ENCODE measurements at places on chromosomes 12 and 14.

- DNase-seq, result no peak
Observed at GRCh38 chr14:85686908-85687307, 157.0 kb downstream of the FLRT2 start.

DNA sequence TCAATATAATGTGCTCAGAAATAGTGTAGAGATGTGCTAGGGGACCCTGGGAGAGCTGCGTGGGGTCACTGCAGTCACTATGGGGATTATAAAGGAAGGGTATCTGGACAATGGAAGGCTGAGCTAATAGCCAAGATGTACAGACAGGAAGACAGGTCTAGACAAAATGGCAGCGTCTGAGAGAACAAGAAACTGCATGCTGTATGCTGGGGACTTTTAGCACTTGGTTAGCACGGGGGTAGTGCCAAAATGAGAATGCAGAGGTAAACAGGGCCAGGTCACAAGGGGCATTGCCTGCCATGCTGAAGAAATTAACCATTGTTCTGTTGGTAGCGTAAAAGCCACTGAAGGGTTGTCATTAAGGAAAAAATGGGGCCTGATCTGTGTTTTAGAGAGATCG, 308.2 kb downstream of the EMP1 start:
- DNase-seq, result no peak

DNA sequence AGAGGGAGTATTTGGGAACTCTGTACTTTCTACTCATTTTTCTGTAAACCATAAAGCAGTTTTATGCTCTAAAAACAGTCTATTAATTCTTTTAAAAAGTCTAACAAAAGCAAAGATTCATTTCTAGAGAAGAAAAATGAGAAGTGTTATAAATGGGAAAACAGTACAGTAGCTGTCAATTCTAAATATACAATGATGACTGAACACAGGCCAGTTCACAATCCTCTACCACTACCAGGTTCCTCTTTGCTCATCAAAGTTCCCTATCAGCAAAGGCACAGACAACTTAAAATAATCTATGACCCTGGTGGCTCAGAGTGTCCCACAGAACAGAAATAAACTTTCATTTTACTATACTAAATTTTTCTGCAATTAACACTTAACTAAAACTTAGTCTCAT, 12.5 kb downstream of the NAA25 start:
- no peak for DNase-seq

DNA sequence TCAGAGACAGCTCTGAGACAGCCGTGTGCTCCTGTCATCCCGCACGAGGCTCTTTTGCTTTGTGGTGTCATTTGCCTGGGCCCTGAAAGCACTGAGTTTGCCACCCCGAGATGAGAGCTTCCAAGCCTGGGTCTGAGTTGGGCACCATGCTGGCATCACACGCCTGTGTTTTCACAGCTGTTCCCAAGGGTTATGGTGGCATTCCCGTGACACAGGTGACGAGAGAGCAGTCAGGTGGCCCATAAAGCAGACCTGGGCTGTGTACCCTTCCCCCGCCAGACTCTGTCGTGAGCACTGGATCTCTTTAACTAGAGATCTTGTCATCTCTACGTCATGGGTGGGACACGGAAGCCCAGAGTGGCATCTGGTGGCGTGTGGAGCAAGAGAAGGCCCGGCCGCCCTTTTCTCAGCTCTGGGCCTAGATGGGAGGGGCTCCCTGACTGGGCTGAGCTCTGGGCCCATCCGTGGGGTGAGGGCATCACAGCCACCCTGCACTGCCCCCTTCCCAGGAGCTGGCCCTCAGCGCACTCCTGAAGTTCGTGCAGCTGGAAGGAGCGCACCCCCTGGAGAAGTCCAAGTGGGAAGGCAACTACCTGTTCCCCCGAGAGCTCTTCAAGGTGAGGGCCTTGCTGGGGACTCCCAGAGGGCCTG, 2.6 kb downstream of the NOC4L start:
- no peak for DNase-seq

DNA sequence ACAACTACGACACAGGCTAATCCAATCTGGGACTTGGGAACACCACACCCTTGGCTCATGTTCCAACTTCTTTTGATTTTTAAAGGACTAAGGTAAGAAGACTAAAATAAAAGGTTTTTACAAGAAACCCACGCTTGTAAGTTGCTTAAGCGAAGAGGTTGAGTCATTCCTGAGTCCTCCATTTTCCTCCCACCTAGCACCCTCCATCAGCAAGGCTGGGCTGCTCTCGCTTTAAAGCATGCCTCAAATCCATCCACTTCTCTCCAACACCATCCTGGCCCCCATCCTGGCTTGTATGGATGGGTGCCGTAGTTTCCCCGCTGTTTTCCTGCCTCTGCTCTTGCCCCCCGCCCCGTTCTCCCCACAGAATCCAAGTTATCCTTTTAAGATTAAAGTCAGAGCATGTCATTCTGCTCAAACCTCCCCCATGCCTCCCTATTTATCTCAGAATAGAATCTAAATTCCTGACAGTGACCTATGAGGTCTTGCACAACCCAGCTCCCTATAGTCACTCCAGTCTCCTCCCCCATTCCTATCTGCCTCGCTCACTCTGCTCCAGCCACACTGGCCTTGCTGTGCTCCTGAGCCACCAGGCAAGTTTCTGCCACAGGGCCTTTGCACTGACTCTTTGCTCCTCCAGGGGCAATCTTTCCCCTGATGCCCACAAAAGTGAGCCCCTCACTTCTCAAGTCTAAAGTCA, 34.5 kb downstream of the SCARB1 start:
- DNase-seq, result peak; percentile 75

DNA sequence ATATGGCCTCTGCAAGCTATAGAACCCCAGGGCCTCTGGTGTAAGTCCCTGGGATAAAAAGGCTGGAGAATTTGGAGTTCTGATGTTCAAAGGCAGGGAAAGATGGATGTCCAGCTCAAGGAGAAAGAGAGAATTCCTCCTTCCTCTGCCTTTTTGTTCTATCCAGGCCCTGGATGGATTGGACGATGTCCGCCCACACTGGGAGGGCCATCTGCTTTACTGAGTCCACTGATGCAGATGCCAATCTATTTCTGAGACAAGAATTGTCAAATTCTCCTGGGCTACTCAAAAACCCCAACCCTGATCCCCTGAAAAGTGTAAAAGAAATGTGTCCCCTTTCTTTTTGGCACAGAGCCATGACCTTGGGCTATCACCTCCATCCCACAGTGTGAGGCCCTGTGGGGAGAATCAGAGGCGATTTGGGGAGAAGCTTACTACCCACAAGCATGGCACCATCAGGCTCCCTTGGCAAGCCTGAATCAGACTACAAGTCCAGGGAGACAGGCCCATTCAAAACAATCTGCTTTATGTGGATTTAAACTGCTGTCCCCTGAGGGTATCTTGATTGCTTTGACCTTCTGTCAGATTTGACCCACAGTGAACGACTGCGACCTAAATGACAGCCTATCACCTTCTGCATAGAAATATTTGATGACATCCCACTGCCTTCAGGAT, 334.0 kb downstream of the NUAK1 start:
- no peak for DNase-seq

DNA sequence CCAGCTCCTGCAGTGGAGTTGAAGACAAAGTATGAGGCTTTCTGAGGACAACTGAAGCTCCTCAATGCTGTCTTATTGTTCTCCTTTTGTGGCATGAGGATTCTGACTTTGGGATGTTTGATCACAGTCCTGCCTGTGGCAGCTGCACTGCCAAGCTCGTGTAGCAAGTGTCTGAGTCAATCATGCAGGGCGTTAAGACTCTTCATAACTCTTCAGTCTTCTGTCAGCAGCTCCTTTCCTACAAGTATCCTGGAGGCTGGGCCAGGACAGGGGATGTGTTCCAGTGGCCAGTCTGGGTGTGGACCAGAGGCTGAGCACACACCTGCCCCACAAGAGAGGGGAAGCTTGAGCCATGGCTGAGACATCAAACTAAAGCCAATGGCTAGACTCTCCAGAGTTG, 94.3 kb downstream of the PELI2 start:
- no peak for DNase-seq

GRCh38 chr12:22543246-22544037, 900 bp downstream of the C2CD5 start:
- DNase-seq, result no peak

DNA sequence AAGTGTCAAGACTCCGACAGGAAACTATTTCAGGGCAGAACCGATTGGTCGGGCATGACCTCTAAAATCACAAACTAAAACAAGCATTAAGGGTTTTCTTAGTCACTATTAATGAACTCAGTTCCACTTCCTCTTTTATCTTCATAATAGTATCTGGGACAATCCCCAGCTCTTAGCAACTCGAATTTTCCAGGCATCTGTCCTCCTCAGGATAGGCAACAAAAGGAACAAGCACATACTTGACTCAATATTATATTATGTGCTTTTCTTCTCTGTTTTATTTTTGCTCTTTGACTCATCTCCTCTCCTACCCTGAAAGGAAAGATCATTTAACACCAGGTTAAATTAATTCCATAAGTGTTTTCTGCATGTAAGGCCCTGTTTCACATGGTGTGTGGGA, 638.3 kb upstream of the TBX3 start:
- DNase-seq, result no peak

- DNase-seq, result no peak
Observed at GRCh38 chr14:68312884-68313610, 479.8 kb downstream of the ZFP36L1 start.

GRCh38 chr12:64566831-64567517, 43.3 kb upstream of the RASSF3 start:
- no peak for DNase-seq

DNA sequence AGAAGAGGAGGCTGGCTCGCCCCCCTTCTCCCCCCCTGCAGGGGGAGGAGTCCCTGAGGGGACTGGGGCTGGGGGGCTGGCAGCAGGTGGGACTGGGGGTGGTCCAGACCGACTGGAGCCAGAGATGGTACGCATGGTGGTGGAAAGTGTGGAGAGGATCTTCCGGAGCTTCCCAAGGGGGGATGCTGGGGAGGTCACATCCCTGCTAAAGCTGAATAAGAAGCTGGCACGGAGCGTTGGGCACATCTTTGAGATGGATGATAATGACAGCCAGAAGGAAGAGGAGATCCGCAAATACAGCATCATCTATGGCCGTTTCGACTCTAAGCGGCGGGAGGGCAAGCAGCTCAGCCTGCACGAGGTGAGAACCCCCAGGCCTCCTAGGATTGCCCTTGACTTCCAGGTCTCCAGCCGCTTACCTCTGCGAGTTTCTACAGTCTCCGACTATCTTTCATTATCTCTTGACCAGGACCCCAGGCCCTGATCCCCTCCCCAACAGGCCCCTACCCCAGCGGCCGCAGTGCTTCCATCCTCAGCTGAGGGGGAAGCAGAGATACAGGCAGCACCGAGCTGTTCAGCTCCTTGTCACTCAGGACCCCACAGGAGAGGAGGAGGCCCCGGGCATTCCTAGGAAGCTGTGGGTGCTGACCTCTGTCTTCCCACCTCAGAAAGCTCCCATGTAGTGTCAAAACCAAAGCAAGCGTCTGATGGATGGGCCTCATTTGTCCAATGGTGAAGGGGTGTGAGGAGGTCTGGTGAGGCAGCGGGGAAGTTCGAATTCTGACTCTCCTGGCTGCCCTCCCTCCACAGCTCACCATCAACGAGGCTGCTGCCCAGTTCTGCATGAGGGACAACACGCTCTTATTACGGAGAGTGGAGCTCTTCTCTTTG, 3.0 kb downstream of the NAB2 start:
- no peak for DNase-seq

DNA sequence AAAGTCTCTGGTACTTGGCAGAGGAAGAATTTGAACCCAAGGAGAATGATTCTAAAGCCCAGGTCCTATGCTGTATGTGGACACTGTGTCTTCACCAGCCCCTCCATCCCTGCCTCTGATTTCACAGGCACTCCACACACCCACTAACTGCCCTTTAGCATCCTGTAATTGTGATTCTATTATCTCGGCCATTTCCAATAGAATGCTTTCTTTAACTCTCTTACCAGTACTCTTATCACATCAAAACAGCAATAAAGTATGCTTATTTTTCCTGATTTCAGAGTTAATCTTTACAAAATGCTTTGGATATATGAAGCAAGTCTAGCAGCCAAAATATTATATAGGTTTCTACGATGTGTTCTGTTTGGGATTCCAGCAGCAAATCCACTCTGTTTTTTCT, 37.9 kb upstream of the BTG1 start:
- no peak for DNase-seq

GRCh38 chr14:41607966-41608663, 1.4 kb downstream of the LRFN5 start:
- DNase-seq, result no peak

DNA sequence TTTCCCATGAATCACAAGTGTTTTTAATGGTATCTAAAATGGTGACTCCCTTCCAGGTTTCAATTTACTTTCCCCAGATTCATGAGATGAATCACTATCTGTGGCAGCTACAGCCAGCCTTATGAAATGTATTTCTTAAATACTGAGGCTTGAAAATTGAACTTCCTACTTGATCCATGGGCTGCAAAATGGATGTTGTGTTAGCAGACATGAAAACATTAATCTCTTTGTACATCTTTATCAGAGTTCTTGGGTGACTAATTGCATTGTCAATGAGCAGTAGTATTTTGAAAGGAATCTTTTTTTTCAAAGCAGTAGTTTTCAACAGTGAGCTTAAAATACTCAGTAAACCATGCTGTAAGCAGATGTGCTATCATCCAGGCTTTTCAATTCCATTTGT, 250.8 kb downstream of the SLC6A15 start:
- DNase-seq, result no peak

DNA sequence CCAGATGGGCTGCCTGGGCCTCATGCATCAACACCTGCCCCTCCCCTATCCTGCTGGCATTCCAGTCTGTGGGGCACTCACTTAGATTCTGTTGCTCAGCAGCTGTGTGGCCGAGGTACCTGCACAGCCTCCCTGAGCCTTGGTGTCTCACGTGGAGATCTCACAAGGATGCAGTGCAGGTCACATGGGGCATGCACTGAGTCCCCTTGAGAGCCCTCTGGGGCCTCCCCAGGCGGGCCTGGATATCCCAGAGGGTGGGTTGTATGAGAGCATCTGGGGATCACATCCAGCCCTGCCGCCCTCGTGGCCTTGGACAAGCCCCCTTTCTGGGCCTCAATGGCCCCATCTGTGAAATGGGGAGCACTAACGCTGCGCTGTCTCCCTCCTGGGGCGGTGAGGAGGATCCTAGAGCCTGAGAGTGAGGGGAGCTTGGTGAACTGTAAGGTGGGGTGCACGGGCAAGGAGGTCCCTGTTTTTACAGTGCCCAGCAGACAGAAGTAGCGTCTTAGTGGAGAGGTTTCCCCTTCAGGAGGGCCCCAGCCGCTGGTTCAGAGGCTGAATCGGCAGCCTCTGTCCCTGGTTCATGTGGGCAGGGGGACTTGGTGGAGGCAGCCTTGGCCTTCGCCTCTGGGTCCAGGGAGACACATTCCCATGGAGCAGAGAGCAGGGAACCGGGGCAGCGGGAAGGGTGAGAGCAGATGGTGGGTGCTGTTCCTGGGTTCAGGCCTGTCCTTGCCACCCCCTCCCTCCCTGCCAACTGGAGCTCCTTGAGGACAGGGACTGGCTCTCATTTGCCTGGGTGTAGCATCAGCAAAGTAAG, 791 bp upstream of the SLC25A47 start:
- DNase-seq, result no peak

DNA sequence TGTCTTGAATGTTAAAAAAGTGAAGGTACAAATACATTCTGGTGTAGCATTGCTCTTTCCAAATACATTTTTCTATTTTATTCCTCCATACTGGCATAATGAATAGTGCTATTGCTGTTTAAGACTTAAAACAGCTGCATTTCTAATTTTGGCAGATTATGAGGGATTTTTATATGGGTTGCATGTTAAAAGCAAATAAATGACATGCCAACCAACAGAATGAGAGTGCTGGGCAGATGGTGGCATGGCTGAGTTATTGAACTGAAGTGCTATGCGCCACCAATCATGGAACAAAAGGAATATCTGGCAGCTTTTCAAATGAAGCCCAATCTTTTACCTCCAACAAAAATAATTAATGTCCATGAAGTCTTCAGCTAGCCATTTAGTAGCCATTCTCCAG, 215.0 kb downstream of the PRKD1 start:
- DNase-seq, result no peak
